Lung microvascular endothelial cell (primary cell): ENCODE measurements at places on chromosomes 12 and 14. TPM values are rescaled to one million over a fixed set of nuclear protein-coding genes. Genes with fewer than 3 reads are reported as not detected.

- DNase-seq = no peak
These were observed 11.5 kb upstream of the IL26 start for GRCh38 chr12:68237078-68237477.

- no peak for DNase-seq
These were observed 701.8 kb downstream of the TMTC2 start for GRCh38 chr12:83388551-83388950.

- no peak for DNase-seq
These were observed 114.6 kb upstream of the KRAS start for GRCh38 chr12:25365340-25365730.

Gene GYS2
- total RNA-seq = not detected in 2 replicates

Gene LRRIQ1
- total RNA-seq = under 0.01 TPM in 2 replicates

- no peak for DNase-seq
These were observed 8.4 kb downstream of the RNU4-2 start for GRCh38 chr12:120283318-120283717.

Gene CRY1
- 10.0 and 15.7 TPM in 2 replicates for total RNA-seq
